ENCODE measurements at places on chromosomes 11 and 22. TPM values are rescaled to one million over a fixed set of nuclear protein-coding genes. Genes with fewer than 3 reads are reported as not detected.

The C1QTNF4 gene
- not detected for total RNA-seq

DNA sequence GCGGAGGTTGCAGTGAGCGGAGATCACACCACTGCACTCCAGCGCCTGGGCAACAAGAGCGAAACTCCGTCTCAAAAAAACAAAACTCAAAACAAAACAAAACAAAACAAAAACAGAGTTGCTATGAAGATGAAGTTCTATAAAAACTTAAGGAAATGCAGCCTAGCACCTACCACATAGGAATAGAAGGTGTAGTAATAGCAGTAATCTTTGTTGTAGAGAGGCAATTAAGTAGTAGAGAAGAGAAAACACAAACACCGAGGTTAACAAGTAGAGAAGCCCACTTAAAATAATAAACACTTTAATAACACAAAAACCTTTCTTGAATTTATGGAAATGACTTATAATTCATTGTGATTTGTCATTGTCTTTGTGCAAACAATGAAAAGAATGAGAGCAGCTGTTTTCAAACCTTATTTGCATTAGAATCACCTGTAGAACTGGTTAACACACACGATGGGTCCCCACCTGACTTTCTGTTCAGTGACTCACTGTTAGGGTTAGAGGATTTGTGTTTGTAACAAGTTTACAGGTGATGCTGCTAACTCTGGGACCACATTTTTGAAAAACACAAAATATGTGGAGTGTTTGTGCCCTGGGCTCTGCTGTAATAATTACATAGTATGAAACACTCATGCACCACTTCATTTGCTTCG is 43.1 kb downstream of the TYR start:
- no peak for DNase-seq

- no peak for DNase-seq
Measured at GRCh38 chr11:61574611-61575010, 6.3 kb downstream of the SYT7 start.

- DNase-seq, result peak; percentile 94
Measured at GRCh38 chr22:38218661-38219622, 17.1 kb downstream of the MAFF start.

The MMP12 gene
- not detected for total RNA-seq

GRCh38 chr22:24751518-24751917 is 23.0 kb downstream of the PIWIL3 start:
- DNase-seq, result no peak

DNA sequence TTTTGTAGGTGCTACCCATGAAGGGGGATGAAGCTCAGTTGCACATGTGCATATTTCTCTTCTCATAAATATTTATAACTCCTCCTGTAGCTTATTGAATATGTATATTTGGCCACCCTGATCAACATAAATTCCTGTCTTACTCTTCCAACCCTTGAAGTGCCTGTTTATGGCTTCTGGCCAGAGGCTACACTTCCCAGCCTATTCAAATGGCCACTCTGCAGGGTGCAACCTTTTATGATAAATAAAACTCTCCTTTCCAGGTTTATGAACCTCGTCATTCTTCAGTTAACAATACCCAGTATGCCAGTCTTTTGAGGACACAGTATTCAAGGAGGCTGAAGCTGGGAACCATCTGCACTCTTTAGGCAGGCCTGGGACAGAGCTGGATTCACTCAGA is 2.6 kb upstream of the RTL6 start:
- no peak for DNase-seq

DNA sequence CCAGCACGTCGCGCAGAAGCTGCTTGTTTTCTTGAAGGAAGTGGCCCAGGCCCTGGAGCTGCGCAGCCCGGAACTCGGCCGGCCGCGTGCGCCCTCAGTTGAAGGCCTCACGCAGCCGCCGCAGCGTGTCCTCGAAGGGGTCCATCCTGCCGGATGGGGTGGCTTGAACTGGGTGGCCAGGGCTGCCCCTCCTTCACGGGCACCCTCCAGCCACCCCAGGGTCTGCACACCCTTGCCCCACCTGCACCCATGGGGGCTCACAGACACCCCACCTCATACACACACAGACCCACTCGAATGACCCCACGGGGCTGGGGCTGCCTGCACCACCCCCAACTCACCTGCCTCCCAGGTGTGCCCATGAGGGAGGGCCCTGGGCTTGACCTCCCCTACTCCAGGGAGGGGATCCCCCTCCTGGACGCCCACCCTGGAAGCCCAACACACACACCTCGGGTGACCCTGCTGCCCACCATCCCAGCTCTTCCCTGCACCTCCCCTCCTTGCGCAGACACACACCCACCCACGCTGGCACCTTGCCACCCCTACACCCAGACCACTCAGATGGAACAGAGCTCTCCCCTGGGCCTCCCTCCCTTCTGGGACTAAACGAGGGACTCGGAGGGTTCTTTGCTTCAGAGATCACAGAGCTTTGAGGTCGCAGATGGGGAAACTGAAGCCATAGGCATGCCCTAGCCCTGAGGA is 6.8 kb downstream of the ALDH3B2 start:
- DNase-seq, result no peak

The TMEM223 gene
- 4.5 TPM for total RNA-seq

GRCh38 chr22:29204455-29205183 is 1.1 kb upstream of the EMID1 start:
- DNase-seq, result no peak

The FAM118B gene
- 32.9 TPM for total RNA-seq

The AQP11 gene
- 2.8 TPM for total RNA-seq

GRCh38 chr22:29152045-29152953 is 53.4 kb upstream of the EMID1 start:
- DNase-seq, result peak; percentile 4

DNA sequence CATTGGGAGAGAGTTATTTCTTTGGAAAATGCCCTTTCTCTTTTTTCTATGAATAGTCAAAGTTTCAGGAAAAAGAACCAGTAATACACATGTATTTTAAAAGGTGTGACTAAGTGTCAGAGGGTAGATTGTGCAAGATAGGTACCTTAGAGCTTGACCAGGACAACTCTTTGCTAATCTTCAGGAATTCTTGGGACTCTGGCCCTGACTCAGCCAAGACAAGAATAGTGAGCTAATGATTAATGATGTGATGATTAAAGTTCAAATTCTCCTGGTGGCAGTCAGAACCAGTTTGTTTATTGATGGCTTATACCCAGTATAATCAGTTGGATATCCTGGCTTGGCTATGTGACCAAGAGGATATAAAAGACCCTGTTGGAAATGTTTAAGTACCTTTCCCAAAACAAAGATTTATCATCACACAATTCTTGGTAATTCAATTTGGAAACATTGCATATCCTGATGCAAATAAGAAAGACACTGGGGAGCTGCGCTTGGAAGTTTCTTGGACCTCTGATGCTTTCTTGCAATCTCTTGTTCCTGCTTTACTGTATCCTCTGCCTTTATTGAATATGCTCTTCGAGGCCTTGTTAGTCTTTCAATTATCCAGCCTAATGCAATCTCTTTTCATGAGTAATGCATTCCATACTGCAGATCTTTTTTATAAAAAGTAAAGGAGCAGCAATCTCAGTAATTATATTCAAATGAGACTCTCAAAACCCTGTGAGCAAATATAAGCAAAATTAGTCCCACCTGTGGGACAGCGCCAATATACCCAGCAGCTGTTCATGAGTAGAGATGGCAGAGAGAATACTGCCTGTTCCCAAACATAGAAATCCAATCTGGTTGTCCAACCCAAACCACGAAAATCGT is 48.0 kb upstream of the CEP126 start:
- DNase-seq, result peak; percentile 51

- no peak for DNase-seq
Measured at GRCh38 chr11:14203321-14203720, 155.7 kb downstream of the RRAS2 start.

The USH1C gene
- not detected for total RNA-seq

DNA sequence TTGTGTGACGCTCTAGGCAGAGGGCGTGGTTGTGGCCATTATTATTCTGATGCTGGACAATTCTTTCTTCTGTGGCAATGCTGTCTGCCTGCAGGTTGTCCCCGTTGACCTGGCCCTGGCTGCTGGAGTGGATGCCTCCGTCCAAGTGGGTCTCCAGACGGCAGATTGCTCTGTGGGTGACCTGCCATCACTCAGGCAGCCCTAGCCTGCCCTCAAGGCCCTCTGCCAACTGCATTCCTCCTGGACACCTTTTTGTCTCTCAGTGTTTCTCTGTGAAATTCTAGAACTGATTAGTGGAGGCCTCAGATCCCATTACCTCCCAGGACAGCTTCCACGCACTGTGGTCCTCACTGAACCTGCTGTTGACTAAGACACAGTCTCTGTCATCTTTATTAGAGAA is 86.7 kb downstream of the TBC1D22A start:
- DNase-seq, result no peak

DNA sequence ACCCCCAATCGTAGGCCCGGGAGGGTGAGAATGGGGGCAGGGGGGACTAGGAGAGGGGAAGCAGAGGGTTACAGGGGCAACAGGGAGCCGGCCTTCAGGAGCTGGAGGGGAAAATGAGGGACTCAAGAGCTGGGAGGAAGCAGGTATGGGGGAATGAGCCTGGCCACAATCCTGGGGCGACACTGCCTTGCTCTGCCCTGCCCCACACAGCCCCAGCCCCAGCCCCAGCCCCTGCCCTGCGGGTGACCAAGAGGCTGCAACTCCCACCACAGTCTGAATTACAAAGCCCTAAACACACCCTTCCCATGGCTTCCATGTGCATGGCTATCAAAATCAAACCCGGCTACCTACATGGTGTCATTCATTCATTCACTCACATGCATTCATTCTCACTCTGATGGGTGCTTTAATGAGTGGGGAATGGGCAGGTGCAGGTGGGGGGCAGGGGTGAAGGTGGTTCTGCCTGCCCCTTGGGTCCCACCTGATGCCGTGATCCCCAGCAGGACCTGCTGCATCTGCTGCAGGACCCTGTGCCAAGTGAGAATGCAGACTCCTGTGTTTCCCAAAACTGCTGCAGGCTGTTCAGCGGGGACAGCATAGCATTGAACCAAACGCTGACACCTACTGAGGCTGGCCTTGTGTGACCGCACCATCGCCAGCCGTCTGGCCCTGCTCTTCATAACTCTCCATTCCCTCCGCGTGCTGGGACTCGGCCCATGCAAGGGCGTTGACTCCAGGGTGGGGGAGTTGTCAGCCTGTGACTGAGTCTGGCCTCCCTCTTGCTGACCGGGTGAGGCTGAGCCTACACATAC is 9.5 kb upstream of the LINC01488 start:
- DNase-seq, result no peak

DNA sequence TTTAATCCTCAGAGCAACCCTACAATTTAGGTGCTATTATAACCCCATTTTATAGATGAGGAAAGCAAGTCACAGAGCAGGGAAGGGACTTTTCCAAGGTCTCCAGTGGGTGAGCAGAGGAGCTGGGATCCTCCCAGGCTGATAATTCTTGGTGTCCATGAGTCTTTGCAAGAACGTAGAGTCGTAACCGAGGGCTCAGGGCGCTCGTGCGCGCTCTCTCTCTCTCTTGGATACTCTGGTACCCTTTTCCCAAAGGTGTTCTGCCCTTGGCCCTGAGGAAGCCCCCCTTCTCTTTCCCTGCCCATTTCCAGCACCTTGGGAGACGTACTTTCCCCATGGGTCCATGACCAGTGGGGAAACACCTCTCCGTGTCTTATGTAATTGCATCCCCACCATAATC is 5.2 kb upstream of the ZP1 start:
- DNase-seq, result no peak

- no peak for DNase-seq
Measured at GRCh38 chr11:96215826-96216225, 127.2 kb downstream of the MAML2 start.

- DNase-seq, result no peak
Measured at GRCh38 chr11:43925063-43925931, 17.1 kb upstream of the C11orf96 start.
